AG08395 (cell line): ENCODE measurements at places on chromosomes 7 and 10.
A peak's percentile ranks its signal among the peaks of the same experiment; 100 is the strongest.

GRCh38 chr10:128482052-128482451, 355.8 kb upstream of the MKI67 start:
- DNase-seq, result no peak

GRCh38 chr7:32461484-32461883, 28.7 kb downstream of the LSM5 start:
- DNase-seq, result no peak

GRCh38 chr10:351770-352334, 216.6 kb downstream of the ZMYND11 start:
- no peak for DNase-seq

DNA sequence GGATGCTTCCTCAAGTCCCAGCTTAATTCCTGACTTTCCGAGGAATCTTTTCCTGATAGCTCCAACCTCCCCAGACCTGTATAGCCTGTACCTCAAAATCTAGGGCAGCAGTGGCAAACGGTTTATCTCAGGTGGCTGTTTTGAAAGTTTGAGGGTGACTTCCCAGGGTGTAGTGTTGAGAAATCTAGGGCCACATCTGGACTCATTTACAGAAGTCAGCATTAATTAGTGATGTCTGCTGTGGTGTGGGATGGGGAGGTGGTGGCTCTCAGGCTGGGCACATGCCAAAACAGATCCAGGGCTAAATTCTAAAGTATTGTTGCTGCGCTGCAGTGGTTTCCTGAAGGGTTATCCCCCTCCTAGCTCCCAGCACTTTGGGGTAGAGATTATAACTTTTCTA, 38.0 kb downstream of the UNC5B start:
- peak; percentile 40 for DNase-seq

DNA sequence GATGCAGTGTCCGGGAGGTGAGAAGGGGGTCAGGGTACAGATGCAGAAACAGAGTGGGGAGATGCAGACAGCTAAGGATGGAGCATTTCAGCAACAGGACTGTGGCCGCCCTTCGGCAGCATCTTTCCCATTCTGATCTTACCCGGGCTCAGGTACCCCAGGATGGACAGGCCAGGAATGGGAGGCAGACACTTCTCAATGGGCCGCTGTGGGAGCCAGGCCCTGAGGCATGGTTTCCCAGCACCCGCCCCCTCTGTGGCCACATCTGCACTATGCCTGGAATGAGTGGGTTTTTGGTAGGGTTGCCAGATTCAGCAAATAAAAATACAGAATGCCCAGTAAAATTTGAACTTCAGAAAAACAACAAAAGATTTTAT, 105.2 kb upstream of the CTBP2 start:
- peak; percentile 15 for DNase-seq

DNA sequence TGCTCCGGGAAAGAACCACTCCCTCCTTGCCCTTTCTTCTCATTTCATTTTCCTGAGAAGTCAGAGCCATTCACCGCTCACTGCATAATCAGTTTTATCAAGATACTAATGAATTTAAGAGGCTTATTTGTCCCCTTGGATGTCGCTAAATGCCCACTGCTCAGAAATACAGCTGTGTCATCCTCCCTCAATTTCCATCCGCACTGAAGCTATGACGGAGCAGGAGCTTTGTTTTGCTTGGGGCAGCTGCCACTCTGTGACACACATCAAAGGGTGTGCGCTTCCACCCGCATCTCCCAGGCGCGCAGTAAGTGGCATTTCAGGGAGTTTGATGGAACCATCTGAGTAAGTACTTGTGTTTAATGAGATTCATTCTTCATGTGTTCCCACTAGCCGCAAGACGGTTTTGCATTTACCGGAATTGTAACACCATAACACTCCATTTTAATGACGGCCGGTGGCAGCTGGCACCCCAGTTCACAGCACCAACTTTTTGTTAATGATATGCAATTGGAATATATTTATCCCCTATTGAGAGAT, 103.8 kb upstream of the PARD3 start:
- no peak for DNase-seq

DNA sequence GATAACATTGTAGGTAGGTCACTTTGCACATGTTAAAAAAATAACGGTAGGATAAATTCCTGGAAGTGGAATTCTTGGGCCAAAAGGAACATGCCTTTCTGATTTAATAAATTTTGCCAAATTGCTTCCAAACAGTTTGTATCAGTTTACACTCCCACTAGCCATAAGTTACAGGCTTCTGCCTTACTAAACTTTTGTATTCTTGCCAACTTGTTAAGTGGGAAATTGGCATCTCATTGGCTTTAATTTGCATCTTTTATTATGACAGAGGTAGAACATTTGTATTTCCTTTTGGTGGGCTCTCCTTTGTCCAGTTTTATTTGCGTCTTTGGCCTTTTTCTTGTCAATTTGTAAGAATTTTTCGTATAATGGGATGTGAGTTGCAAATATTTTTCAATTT, 38.3 kb upstream of the FAM180A start:
- DNase-seq, result no peak

GRCh38 chr10:128220021-128220420, 93.8 kb upstream of the MKI67 start:
- DNase-seq, result no peak

DNA sequence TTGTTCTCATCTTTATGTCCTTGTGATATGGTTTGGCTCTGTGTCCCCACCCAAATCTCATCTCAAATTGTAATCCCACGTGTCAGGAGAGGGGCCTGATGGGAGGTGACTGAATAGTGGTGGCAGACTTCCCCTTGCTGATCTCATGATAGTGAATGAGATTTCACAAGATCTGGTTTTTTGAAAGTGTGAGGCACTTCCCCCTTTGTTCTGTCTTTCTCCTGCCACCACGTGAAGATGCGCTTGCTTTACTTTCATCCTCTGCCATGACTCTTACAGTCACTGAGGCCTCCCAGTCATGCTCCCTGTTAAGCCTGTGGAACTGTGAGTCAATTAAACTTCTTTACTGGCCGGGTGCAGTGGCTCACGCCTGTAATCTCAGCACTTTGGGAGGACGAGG, 161.0 kb downstream of the HERPUD2 start:
- DNase-seq, result no peak
